ENCODE measurements at places on chromosomes 4 and X. TPM values are rescaled to one million over a fixed set of nuclear protein-coding genes. Genes with fewer than 3 reads are reported as not detected.

PGM2 gene
- total RNA-seq = 30.6 TPM

HHIP gene
- total RNA-seq = 37.7 TPM

GRCh38 chrX:13090339-13091110 is 46.1 kb upstream of the FAM9C start:
- peaks cover 11% of the 10 kb centered on the region for H3K4me1 ChIP-seq
- no peak overlapping the region for H3K4me3 ChIP-seq
- H3K36me3 ChIP-seq = no peaks in the 10 kb centered on the region
- DNase-seq = no peak
- H3K27ac ChIP-seq = peak overlapping the region; percentile 78
- no peaks in the 10 kb centered on the region for H3K27me3 ChIP-seq

DNA sequence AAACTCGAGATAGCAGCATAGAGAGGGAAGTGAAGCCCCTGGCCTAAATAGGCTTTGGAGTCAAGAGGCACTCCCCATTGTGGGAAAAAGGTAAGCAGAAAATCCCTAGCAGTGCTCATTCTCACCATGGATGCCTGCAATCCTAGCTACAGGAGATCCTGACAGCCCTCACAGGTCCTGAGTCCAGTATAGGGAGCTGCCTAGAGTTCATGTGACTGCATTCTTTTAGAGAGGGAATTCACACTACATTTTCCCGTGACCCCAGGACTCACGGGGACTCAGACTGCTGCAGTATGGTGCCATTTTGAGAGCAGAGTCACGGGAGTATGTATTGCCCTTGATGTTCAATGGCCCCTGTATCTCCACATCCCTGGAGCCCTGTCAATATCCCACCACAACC is 82.4 kb downstream of the MAGED1 start:
- no peaks in the 10 kb centered on the region for H3K27me3 ChIP-seq
- no peaks in the 10 kb centered on the region for H3K4me1 ChIP-seq
- no peak overlapping the region for H3K27ac ChIP-seq
- H3K36me3 ChIP-seq = no peaks in the 10 kb centered on the region

DNA sequence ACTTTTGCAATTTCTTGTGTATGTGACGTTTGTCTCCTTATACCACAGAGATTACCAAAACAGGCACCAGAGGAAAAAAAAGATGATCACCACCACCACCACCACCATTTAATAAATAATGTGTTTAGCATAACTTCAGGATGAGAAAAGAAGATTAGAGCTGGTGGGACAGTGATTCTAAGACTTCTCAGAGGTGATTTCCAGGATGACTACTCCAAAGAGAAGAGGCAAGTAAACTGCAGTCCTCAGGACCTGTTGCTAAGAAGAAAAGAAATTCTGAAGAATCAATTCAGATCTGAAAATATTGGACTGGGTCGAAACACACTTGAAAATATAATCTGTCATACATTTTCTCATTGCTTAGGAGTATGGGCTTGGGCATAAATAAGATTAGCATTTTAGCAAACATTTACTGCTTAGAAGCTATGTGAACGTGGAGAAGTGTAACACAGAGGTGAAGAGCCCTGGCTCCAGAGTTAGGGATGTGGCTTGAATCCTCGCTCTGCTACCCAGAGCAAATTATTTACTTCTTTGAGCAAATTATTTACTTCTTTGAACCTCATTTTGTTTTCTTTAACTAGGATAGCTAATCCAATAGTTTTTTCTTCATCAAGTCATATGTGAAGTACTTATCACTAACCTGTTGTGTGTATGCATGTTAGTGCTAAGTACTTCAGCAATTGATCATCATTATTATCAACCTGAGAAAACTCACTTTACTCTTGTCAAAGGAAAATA is 10.5 kb upstream of the YTHDC1 start:
- no peak overlapping the region for H3K27ac ChIP-seq
- no peak overlapping the region for H3K4me3 ChIP-seq
- no peak for DNase-seq
- H3K27me3 ChIP-seq = no peaks in the 10 kb centered on the region

DNA sequence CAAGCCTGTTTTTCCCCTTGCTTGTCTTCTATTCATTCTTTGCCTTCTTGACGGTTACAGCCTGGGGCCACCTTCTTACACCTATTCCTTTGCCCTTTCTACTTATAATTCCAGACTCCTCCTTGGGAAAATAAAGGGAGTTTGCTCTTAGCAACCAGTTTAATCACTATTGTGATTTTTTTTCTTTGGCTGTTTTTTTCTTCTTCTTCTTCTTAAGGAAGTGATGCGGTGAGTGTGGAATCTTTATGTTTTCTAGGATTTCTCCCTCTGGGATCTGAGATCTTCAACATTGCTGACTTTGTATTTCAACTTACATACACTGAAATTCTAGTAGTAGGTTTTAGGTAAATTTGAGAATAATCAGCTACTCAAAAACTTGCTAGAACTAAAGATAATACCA is 1.1 kb upstream of the KLHL13 start:
- no peaks in the 10 kb centered on the region for H3K36me3 ChIP-seq
- no peaks in the 10 kb centered on the region for H3K27me3 ChIP-seq
- H3K27ac ChIP-seq = no peak overlapping the region
- H3K4me1 ChIP-seq = no peaks in the 10 kb centered on the region

DNA sequence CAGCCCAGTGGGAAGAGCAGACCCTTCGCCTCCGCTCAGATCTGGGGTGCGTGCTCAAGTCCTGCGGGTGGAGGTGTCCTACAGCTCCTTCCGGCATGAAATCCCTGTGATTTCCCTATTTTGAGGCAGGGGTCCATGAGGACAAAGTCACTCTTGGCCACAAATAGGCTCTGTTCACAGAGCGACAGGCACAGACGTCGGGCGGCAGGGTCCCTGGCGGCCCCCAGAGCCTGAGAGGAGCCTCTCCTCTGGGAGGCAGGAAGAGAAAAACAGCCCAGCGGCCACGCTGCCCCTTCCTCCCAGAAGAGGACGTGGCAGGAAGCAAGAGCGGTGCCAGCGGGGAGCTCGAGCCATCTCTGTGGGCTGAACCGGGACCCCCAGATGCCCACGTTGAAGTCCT is 38.7 kb downstream of the ABLIM2 start:
- H3K4me1 ChIP-seq = no peaks in the 10 kb centered on the region
- no peak overlapping the region for H3K27ac ChIP-seq
- no peak for DNase-seq
- H3K4me3 ChIP-seq = no peak overlapping the region
- no peaks in the 10 kb centered on the region for H3K36me3 ChIP-seq

DNA sequence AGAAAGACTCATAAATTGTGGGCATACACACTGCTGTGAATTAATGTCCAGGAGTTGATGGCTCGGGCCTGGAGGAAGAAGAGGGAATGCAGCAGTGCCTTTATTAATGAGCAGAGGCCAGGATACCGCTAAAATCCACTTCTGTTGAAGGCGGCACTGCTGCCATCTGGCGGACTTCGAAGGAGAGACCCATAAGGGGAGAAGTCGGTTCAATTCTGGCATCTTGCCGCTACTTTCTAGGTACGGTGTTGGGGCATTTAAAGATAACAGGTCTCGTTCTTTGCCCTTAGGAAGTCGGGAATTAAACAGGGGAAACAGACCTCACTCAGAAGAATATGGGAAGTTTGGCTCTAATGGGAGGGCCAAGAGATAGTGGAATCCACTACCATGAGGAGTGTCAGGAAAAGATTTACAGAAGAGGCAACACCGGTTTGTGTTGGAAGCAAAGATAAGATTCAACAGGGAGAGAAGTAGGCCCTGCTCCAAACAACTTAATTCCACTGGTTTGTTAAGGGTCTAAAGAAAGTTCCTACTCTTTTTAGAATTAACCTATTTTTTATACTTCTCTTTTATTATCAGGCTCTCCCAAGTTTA is 133.6 kb upstream of the GIMD1 start:
- H3K36me3 ChIP-seq = no peaks in the 10 kb centered on the region
- H3K4me3 ChIP-seq = no peak overlapping the region
- DNase-seq = no peak

DNA sequence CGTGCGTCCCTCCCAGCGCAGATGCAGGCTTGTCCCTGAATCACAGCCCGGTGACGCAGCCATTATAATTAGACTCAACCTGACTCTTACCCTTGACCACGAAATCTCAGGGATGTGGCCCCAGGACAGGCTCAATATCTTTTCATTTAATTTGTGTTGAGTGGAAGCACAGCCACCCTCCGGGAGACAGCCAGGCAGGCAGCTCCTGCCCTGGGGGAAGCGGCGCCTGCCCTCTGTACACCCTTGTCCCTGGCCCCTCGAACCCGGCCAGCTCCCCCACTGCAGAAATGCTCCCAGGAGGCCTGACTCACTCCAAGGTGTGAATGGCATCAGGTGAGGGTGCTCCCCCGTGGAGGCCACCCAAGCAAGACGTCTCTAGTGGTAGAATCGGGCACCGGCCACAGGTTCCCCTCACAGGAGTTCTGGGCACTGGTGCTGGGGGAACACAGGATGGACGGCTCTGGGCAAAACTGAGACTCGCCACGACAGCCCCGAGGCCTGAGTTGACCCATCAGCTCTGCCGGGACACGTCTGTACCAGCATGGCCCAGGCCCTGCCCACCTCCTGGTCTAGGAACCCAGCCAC is 2.7 kb downstream of the CPLX1 start:
- DNase-seq = no peak
- H3K27me3 ChIP-seq = peaks cover 22% of the 10 kb centered on the region
- H3K4me3 ChIP-seq = no peak overlapping the region
- no peaks in the 10 kb centered on the region for H3K36me3 ChIP-seq
- H3K4me1 ChIP-seq = peaks cover 15% of the 10 kb centered on the region
- no peak overlapping the region for H3K27ac ChIP-seq

DNA sequence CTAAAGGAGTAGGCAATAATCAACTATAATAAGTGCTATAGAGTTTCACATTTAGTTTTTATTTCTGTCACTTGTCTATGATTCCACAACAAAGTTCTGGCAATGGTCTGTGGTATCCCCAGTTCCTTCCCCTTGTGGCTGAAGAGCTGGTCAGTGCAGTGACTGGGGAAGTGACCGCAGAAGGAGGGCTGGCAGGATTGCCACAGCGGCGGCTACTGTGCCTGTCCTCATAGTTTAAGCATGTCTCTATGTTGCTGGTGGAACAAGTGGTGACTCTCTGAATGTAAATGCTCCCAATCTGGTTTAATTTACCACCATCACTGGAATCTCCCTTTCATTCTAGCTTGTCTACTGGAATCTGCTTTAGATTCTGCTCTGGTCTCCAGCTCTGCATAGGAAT is 170.6 kb upstream of the GK2 start:
- DNase-seq = peak; percentile 2
- no peak overlapping the region for H3K27ac ChIP-seq
- no peak overlapping the region for H3K4me3 ChIP-seq

- no peaks in the 10 kb centered on the region for H3K4me1 ChIP-seq
- no peak for DNase-seq
- H3K36me3 ChIP-seq = no peaks in the 10 kb centered on the region
- no peak overlapping the region for H3K4me3 ChIP-seq
Observed at GRCh38 chrX:128035318-128035717, 16.9 kb downstream of the ACTRT1 start.

DNA sequence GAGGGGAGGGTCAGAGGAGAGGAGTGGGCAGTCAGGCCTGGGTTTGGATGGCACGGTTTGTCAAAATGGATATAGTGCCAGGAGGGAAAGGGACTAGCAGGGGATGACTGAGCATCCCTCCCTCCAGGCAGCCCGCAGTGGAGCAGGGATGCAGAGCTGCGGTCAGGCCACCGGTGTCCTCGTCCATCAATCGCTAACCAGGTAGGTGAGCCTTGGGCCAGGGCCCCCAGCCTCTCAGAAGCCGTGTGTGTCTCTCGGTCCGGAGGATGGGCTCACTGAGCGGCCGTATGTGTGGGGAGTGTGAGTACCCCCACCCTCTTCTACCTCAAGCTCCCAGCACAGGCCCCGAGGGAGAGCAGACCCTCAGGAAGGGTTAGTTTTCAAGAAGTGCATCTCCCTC is 538 bp upstream of the CYTL1 start:
- peaks cover 7% of the 10 kb centered on the region for H3K4me1 ChIP-seq
- no peak overlapping the region for H3K4me3 ChIP-seq
- peak; percentile 36 for DNase-seq
- no peaks in the 10 kb centered on the region for H3K27me3 ChIP-seq
